ENCODE measurements at places on chromosomes 2 and 18.
A peak's percentile ranks its signal among the peaks of the same experiment; 100 is the strongest.

GRCh38 chr2:147450661-147451510, 393.9 kb upstream of the ACVR2A start:
- DNase-seq, result no peak

DNA sequence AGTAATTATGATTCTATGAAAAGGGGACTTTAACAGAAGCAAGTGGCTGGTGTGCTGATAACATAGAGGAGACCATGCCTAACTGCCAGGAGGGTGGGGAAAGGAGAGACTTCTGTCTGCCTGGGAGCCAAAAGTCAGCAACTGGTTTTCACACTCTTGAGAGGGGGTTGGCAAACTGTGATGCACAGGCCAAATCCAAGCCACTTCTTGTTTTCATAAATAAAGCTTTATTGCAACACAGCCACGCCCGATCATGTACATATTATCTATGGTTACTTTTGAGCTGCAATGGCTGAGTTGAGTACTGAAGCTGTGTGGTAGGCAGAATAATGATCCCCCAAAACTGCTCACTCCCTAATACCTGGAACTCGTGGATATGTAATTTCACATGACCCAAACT, 208.4 kb downstream of the LNPK start:
- DNase-seq, result no peak

DNA sequence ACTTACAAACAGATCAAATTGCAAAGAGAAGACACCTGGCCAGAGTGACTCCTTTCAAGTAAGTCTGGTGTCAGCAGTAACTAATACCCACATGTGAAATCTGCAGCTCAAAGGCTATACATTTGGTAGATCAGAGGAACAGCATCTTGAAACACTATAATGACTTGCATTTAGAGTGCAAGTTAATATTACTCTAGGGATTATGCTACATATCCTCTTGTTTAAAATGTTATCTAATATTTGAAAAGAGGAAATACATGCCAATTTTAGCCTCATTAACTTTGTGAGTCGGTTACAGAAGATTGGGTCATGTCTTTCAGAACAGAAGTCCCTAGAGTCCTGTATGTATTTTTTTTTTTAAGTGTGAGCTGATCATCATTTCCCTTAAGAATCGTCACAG, 15.2 kb downstream of the LANCL1 start:
- DNase-seq, result no peak

DNA sequence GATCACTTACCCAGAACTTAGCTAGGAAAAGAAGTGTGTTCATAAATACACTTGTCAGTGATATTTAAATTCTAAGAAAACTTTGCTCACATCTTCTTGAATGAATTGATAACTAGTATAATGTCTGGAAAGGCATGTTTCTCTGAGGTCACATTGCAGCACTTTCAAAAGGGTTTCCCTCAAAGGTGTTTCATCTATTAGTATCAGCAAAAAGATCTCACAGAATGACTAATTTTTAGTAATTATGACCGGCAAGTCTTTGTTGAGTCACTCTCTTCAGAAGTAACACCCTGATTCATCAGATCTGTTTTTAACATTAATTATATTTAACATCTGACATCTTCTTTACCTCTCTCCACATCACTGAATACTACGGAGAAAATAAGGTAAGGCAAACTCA, 222.3 kb downstream of the IKZF2 start:
- DNase-seq, result no peak

GRCh38 chr2:127624320-127624755, 21.6 kb upstream of the GPR17 start:
- DNase-seq, result no peak

DNA sequence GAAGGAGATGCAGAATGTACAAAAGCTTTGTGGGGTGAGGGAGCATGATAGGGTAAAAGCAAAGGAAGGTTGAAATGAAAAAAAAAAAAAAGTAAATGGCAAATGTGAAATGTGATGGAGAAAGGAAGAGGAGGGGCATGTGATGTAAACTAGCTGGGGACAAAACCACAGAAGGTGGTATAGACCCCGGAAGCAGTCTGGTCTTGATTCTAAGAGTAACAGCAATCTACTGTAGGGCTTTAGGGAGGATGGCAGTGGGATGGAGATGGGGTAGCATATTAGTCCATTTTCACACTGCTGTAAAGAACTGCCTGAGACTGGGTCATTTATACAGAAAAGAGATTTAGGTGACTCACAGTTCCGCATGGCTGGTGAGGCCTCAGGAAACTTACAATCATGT, 362.0 kb downstream of the SOCS6 start:
- DNase-seq, result no peak

DNA sequence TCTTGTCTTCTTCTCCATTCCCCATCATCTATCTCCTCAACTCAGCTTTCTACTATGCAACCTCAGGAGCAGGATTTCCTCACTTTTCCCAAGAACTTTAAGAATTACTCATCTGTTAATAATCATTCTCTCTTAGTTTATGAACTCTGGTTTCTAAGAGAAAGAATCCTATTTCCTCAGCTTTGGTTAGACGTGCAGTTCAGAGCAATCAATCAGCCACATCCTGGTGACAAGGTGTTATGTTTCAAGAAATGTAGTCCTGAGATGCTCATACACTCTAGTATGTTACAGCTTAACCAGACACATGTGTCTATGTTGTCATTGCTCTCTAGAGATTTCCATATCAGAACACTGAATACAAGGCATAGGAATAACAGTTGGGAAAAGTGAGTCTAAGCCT, 277.9 kb downstream of the MBD2 start:
- DNase-seq, result no peak

DNA sequence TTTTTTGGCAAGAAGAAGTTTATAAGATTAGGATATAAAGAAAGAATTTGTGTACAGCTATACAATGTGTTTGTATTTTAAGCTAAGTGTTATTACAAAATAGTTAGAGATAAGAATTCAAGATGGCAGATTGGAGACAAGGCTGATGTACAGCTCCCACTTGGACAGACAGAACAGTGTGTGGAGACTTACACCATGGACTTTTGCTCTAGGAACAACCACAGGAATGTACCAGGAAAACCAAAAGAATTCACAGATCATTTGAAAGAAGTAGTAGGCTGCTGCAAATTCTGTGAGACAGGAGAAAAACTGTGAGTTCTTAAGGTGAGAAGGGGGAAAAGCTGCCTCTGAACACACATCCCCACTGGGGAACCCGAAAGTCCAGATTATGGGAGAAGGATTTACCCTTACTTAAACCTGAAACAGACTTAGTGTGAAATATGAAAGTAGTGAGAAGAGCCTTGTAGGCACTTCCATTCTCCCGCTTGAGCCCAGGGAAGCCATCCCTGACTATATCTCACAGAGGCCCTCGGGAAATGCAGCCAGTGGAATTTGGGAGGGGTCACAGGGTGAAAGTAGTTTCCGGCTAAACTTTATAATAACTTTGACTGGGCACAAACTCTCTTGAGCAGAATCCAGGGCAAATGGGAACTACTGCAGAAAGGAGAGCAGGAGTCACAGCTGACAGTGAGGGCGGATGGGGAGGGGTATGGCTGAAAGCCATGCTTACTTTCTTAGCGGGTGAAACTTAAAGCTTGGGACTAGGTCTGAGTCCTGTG, 11.6 kb upstream of the RPRD1A start:
- no peak for DNase-seq

- DNase-seq, result peak; percentile 64
These were observed 183.0 kb downstream of the MREG start for GRCh38 chr2:215830304-215830703.

DNA sequence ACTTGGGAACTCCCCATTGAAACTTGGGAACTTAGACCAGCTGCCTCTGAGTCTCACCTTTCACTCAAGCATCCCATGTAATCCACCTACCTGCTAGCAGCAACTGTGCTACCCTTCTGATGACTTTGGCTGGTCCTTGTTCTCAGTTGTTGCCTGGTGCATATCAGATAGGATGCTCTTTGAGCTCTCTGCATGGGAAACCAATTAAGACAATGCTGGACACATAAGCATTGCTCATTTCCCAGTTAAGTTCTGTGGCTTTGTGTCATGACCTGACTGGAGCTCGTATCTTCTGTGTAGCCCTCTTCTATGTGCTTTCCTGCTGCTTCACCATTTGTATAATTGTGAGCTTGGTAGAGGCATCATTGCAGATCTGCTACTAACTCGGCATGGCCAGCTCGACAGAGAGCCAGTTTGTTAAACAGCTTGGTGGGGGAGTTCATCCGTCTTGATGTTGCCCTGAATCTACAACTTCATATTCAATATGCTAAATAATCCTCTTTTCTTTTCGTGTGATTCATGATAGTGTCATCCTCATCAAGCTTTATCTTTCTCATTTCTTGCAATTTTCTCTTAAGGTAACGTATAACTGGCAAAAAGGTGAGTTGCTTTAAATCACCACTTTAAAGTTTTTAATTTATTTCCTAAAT, 447.5 kb upstream of the SLC14A2 start:
- no peak for DNase-seq

GRCh38 chr2:262117-262516, 1.7 kb downstream of the SH3YL1 start:
- DNase-seq, result no peak

- no peak for DNase-seq
These were observed 35.8 kb downstream of the KATNAL2 start for GRCh38 chr18:46953195-46953594.

- DNase-seq, result no peak
These were observed 1000.4 kb upstream of the ACVR2A start for GRCh38 chr2:146844226-146844990.

DNA sequence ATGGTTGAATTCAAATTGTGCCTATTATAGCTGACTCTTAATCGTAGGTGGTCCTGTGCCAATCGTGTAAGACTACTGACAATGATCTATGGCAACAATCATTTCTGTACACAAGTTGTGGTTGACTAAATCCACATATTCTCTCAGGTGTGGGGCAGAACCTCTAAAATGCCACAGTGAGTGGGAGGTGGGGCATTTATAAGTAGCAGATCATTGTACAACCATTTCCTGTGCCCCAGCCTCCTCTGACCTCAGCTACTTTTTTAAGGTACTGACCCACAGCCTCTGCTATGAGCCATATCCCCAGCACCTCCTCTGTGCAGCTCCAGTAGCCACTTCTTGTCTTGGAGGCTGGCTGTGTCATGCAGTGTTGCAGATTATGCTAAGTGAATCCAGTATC, 48.6 kb upstream of the RAPH1 start:
- no peak for DNase-seq

- DNase-seq, result no peak
These were observed 378.3 kb downstream of the EN1 start for GRCh38 chr2:118469103-118469502.

- DNase-seq, result no peak
These were observed 133.7 kb upstream of the SETBP1 start for GRCh38 chr18:44546954-44547353.

DNA sequence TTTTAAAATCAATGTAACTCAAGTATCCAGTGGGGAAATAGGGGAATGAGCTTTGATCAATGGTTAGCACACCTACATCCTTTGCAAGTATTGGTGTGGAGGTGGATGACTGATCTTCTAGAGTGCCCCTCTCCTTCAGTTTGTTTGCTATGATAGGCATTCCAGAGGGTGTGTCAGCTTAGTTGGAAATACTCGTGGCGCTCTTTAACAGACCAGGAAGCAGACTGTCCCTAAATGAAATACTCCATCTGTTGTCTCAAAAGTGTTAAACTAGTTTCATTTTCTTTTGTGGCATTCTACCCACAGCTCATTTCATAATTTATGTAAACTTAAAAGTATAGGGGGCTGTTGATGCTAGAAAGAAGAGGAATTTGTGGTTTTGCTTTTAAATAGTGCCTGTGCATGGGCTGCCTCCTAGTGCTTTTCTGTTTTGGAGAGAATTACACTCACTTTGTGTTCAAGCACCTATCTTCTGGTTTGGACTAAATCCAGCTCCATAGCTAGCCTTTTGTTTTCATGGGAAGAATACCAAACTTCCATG, 66.2 kb downstream of the STAT1 start:
- peak; percentile 51 for DNase-seq

GRCh38 chr2:108407864-108408729, 30.3 kb downstream of the SULT1C4 start:
- no peak for DNase-seq

DNA sequence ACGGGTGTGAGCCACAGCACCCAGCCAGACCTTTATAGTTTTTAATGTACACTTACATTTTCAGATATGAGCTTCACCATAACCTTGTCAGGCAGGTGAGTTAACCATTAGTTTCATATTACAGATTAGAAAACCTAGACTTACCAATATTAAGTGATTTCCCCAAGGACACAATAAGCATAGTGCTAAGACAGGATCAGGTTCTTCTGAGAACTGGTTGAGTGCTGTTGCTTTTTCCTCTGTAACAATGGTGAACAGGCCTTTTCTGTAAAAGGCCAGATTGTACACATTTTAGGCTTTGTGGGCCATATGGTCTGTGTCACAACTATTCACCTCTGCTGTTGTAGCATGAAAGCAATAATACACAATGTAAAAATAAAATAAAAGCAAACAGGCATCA, 332.0 kb downstream of the PIK3C3 start:
- no peak for DNase-seq

- no peak for DNase-seq
These were observed 4.5 kb downstream of the RAB31 start for GRCh38 chr18:9712611-9713010.

DNA sequence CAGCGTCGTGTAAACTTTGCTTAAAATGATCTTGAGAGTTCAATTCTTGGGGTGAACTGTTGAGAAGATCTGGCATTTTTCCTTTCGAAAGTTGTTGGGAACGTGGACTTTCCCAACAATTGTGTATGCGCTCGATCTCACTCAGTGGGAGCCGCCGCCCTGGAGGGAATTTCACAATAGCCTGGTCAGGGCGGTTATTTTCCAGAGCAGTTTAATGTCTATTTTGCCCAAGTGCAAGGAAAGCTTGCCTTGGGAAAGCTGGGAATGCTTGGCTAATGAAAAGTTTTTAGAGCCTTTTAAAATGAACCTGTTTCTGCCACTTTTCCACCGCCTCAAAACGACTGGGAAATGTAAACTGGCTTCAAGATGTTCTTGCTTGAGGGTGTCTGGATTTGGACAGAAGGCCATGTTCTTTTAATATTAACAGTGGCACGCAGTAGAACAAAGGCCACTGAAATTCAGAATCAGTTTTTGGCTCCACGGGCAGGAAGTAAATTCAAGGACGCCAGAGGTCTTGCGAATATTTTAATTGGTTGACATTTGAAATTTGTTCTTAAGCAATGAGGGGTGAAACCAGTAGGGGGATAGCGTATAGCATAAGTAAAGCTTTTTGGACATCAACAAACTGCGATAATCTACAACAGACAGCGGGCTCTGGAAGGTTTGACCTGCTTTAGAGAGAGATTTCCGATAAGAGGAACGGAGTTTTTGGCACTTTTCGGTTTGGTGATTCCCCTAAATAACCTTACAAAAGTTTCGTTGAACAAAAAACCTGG, 1.2 kb downstream of the CFLAR start:
- DNase-seq, result no peak

DNA sequence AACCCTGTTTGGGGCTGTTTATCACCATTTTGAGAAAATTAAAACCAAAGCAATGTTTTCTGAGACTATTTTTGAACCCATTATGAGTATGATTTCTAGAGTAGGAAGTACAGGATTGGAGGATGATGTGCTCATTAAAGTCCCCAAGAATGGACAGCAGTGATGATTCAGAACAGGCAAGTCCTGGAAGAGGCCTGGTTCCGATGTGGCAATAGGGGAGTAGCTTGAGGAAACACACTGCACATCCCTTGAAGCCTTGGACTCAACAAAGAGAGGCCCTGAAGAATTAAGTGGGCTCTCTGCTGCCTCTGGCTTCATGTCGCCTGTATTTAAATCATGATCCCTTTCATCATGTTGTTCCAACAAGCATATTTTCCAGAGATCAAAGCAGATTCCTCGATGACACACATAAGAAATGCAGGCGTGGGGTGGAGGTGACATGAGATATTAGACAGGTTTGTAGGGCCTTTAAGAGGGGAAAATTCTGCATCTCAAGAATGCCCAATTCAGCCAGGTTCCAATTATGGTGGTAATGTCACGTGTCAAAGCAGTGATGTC, 242.2 kb downstream of the FHOD3 start:
- no peak for DNase-seq

- DNase-seq, result no peak
These were observed 259.6 kb upstream of the THUMPD2 start for GRCh38 chr2:40038646-40039045.

Data from HS-27A (cell line).